ENCODE measurements at places on chromosomes 2 and 18.

GRCh38 chr2:201932511-201932910, 101.1 kb upstream of the FZD7 start:
- no peak for DNase-seq

- DNase-seq = no peak
Observed at GRCh38 chr2:188443207-188443606, 151.5 kb downstream of the GULP1 start.

DNA sequence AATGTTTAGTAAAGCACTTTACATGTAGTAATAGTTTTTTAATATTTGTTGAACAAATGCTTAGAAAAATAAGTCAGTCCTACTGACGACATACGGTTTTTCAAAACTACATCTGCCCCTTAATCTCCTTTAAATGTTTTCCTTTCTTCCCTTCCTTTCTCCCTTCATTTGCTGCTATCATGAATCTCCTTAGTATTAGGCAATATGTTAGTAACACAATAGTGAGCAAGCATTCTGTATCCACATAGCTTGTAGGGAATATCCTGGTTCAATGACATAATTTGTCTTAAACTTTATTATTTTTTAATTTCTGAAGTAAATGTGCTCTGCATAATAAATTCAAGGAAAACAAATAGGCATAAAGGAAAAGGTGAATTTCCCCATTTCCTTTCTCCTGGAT, 79.1 kb downstream of the ACSL3 start:
- DNase-seq = no peak

- DNase-seq = no peak
Observed at GRCh38 chr2:46336283-46336959, 39.2 kb downstream of the EPAS1 start.

GRCh38 chr2:163467251-163467630, 268.6 kb downstream of the FIGN start:
- no peak for DNase-seq

DNA sequence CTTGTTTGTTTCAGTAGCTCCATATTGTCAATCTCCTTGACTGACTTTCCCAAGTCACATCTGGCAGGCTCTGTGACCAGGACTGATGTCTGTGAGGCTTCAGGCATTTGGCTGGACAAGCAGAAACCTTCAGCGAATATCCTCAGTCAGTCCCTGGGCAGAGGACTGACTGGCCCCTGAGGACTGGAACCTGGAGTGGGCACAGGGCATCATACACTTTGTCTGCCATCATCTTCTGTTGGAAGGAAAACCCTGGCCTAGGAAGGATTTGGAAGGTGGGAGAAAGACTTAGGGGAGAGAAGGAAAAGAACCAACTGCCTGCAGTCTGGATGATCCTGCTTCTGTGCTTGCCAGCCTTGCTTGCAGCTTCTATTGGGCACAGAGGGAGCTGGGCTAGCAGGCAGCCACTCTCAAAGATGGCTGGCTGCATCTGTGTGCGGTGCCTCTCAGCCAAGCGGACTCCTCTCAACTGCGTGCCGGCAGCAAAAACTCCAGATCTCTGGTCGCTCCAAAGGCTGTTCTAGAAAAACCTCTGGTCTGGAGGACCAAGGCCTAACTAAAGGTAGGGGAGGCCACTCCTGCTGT, 126.8 kb downstream of the MARCHF4 start:
- no peak for DNase-seq

- no peak for DNase-seq
Observed at GRCh38 chr18:35479911-35480586, 17.7 kb downstream of the INO80C start.

DNA sequence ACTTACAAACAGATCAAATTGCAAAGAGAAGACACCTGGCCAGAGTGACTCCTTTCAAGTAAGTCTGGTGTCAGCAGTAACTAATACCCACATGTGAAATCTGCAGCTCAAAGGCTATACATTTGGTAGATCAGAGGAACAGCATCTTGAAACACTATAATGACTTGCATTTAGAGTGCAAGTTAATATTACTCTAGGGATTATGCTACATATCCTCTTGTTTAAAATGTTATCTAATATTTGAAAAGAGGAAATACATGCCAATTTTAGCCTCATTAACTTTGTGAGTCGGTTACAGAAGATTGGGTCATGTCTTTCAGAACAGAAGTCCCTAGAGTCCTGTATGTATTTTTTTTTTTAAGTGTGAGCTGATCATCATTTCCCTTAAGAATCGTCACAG, 15.2 kb downstream of the LANCL1 start:
- no peak for DNase-seq

DNA sequence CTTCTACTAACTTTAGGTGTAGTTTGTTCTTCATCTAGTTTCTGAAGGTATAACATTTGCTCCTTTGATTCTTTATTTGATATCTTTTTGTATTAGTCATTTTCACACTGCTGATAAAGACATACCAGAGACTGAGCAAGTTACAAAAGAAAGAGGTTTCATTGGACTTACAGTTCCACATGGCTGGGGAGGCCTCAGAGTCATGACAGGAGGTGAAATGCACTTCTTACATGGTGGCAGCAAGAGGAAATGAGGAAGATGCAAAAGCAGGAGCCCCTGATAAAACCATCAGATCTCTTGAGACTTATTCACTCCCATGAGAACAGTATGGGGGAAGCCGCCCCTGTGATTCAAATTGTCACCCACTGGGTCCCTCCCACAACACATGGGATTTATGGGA, 544.4 kb upstream of the DSEL start:
- DNase-seq = no peak

GRCh38 chr2:232593982-232594381, 39.4 kb upstream of the EFHD1 start:
- no peak for DNase-seq

- no peak for DNase-seq
Observed at GRCh38 chr2:126429103-126429502, 226.9 kb upstream of the GYPC start.

DNA sequence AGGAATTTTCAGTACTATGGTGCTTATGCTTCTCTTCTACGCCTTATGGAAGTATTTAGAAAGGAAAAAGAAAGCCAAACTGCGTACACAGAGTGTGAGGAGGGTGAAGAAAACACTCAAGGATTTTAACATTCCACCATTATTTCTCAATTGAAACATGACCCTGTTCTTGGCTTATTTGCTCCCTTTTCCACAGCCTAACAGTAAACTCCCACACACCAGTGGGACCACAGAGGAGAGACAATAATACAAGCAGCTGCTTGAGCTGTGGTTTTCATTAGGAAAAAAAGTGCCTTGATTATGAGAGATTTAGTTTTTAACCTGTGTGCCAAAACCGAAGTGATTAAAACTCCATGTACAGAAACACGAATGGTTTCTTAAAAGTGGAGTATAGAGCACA, 134.3 kb downstream of the MEP1B start:
- DNase-seq = no peak

- no peak for DNase-seq
Observed at GRCh38 chr2:69138793-69139459, 125.9 kb downstream of the ANTXR1 start.

DNA sequence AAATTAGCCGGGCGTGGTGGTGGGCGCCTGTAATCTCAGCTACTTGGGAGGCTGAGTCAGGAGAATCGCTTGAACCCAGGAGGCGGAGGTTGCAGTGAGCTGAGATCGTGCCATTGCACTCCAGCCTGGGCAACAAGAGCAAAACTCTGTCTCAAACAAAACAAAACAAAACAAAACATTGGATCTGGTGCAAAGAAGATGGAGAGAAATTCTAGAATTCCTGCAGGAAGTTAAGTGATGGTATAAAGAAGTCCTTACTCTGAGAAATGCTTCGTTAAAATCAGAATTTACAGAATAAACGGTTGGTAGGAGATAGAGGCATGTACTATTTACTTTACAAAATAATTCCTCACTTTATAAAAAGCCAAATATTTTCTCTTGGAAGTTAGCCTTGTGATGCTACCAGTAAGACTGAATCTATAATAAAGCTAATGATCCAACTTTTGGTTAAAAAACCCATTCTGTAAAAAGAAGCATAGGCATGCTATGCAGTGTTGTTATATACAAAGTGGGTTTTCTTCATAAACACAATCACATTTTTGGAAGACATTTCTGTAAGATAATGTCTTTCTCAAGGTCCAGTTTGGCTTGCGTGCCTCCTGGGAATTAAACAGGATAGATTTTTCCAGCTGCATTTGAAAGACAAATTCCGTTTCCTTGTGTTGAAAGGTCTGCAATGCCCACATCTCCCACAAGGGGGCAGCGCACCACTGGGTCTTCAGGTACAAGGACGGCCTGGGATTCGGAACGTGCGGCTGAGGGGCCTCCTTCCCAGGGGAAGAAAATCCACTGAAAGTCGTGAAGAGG, 35.6 kb upstream of the PNO1 start:
- peak; percentile 74 for DNase-seq

GRCh38 chr18:9742524-9743131, 34.5 kb downstream of the RAB31 start:
- DNase-seq = no peak

DNA sequence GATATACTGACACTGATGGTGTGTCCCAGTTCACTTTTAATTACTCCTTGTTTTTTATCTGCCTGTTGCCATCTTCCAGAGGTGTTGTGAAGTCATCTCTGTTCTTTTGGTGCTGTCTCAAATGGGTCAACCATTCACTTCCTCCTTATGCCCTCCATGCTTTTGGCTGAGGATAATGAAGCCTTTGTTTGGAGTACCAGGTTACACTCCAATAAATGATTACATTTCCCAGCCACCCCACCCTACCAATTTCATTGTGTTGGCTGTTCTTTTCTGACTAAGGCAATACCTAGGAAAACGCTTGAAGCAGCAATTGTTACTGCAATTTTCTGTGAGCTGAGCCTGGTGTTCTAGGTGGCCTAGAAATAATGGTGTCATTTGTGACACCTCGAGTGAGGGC, 29.8 kb upstream of the ACTG2 start:
- no peak for DNase-seq

DNA sequence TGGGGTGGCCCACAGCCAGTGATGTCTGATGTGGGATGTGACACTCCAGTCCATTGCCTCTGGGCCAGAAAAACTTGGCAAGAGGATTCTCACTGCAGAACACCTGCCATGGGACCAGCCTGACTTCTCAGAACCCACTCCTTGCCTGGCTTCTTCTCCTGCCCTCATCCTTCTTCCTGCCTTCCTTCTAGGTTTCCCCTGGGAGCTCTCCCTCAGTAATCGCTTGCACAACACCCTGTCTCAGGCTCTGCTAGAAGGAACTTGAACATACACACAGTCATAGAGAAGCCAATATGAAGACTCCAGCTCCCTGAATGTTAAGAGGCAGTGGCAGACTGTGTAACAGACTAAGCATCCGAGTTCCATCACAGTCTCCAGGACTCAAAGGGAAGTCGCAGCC, 4.3 kb upstream of the COL6A3 start:
- no peak for DNase-seq

DNA sequence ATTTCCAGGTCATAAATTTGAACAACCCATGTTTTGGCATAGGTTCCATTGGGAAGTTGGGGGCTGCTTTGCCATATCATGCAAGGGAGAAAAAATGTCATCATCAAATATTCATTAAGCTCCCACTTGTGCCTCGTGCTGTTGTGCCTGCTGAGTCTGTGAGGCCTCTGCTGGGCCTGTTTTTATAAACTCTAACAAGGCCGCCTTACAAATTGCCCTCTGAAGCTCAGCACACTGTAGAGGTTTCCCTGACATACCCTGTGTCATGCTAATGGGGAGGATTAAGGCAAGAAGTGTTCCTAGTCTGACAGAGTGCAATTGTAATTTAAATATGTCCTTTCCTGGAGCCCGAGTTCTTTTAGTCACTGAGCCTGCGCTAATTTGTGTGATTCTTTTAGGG, 17.6 kb downstream of the OSBPL6 start:
- DNase-seq = no peak

DNA sequence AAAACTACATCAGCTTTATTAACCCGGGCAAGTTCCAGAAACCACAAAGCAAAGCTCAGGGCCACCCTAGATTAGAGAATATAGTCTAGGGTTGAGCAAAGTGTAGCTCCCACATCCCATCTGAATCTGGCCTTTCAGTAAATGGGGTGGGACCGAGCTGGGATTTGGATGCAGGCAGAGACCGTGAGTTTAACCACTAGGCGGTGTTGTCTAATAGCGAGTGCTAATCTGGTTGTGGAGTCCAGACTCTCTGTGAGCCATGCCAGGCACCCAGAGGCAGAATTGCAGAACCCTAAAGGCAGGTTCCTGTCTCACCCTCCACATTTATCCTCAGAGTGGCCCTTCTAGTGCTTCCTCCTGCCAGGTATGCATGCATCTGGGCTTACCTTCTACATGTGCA, 435.9 kb downstream of the TSN start:
- DNase-seq = no peak

DNA sequence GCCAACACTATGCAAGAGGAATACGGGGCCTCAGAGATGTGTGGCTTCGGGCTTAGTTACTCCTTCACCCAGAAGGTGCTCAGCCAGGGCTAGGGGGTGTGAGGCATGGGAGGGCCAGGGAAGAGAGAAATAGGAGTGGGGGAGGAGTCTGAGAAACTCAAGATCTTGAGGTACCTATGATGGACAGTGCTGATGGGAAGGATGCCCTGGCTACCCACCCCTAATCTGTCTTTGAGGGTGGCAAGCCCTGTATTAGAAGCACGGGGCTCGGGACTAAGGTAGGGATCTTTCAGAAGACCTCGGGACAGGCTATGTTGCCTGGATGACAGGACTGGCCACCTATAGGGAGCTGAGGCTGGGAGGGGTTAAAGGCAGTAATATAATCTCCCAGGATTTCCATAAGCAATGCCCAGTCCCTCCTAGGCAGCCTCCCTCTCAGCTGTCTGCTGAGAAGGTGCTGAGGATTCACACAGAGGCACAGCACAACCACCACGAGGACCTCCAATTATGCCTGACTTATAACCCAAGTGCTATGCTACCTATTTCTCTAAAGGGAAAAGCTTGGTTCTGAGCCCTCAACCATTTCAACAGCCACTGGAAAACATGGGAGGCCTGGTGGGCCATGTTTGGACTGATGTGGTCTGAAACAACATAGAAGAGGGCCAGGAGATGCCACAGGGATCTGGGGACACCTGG, 23.3 kb downstream of the MTHFD2 start:
- no peak for DNase-seq

DNA sequence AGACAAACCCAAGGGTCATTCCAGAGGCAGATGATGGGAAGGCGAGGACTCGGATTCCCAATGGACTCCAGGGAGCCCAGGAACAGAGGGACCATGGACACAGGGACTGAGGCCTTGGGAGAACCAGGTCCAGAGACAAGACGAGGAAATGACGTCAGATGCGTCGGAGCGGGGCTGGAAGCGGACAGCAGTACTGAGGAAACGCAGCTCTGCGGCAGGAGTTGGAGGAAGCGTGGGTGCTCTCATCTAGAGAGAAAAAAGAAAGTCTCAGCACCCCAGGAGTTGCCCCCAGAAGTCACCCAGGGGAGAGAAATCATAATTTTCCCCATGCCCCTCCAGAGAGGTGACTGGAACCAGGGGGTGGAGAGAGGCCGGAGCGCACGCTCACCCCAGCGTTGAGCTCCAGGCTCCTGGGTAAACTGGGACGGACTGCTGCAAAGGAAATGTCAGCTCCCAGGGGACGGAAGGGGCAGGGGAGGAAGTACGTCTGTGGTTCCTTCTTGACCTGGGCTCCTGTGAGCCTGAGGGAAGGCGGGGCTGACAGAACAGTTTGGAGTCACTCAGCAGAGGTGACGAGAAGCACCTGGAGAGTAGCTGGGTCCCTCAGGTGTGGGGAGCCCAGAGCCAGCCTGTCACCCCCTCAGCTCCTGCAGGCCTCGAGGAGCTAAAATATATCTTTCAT, 44.7 kb downstream of the CMPK2 start:
- DNase-seq = no peak

Measured in stimulated activated CD8-positive, alpha-beta memory T cell treated with anti-CD3 and anti-CD28 coated beads, Interleukin-4, amount 100 ng/mL, for 1 hour (primary cell).